ENCODE measurements at places on chromosomes 6 and 20.
A peak's percentile ranks its signal among the peaks of the same experiment; 100 is the strongest.

DNA sequence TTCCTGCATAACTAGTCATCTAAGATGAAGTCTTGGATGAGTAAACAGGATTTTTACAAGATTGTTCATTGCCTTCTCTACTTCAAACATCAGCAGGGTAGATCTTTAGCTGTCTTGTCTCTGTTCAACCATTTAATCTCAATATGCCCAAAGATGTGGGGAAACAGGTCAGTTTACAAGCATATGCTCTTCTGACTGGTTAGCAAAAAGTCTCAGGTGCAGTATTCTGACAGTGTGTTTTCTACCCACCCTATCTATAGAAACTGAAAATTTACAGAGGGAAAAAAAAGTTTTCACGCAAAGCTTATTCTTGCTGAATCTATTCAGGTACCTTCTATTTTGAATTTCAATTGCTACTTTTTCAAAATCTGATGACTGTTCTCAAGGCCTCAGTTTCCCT lies 29.0 kb downstream of the MAP3K5 start:
- DNase-seq, result no peak

GRCh38 chr6:30450909-30451841 lies 38.1 kb upstream of the HLA-E start:
- peak; percentile 79 for DNase-seq

DNA sequence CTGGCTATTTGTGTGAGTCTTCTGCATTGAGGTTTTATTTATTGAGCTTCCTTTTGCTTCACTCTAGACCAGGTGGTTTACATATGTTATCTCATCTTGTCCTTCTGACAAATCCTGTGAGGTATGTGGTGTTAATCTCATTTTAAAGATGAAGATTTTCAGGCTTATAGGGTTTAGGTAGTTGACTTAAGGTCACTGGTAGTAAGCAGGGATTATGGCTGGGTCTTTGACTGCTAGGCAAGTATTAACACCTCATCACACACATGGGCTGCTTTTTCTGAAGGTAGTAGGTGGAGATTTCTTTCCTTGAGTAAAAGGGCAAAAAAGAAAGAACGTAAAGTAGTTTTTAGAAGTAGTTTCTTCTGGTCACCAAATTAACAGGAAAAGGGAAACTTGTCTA lies 72.6 kb downstream of the CDKAL1 start:
- no peak for DNase-seq

DNA sequence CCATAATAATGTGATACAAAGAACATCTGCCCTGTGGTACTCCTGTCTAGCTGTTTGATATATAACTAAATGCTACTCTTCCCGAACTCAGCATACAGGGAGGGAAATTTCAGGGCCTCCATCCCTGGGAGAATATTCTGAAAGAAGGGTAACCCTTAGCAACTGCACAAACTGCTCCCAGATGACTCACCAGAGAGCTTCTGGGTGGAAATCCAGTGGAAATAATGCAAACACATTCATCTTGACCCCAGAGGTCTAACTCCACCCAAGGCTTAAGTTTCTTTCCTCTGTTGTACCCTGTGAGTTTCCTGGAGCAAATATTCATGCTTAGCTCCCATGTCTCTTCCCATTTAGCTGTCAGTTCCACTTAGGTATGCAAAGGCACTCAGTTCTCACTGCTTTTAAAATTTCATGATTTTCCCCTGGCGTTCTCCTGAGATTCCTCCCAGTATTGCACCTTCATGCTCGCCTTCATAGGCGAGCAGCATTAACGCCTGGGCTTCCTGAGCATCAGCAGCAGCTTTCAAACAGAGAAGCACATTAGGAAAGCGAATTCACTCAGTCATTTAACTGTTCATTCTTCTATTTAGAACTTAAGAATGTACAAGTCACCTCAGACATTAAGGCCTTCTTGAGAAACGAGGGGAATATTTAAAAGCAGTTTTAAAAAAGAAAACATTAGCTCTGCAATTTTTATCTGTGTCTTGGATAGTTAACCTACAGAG lies 43.8 kb upstream of the LAMA4 start:
- DNase-seq, result no peak

- no peak for DNase-seq
Measured at GRCh38 chr6:4346659-4347333, 211.4 kb upstream of the ECI2 start.

DNA sequence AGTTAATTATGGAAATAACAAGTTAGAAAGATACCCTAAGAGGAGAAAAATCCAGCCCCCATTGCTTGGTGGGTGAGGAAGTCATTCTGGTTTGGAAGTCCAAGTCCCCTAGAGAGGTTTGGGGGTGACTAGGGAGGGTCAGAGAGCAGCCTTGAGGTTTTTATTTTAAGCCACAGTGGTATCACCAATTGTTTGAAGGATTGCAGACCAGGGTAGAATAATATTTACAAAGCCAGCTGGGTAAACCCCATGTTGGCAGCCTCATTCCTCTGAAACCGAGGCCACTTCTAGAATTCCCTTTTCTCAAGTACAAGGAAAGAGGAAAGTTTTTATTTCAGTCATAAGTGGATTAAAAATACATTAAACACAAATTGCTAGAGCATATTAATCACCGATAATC lies 99.7 kb downstream of the TMEM170B start:
- DNase-seq, result no peak

- peak; percentile 94 for DNase-seq
Measured at GRCh38 chr6:31462964-31463870, 34.7 kb upstream of the MICB start.

- DNase-seq, result no peak
Measured at GRCh38 chr20:63857764-63858392, 3.4 kb upstream of the ABHD16B start.

DNA sequence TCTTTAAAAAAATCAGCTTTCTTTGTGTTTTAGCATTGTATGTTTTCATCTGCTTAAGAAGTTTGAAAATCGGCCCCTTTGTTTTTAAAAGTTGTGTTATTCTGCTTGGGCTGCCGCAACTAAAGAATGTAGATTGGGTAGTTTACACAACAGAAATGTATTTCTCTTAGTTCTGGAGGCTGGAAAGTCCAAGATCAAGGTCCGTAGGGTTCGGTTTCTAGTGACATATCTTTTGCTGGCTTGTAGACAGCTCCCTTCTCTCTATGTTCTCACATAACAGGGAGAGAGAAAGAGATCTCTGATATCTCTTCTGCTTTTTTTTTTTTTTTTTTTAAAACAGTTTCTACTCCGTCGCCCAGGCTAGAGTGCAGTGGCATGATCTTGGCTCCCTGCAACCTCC lies 138.6 kb downstream of the TBC1D7 start:
- no peak for DNase-seq
